Pulmonary artery endothelial cell (primary cell): ENCODE measurements at places on chromosomes 11 and 22. TPM values are rescaled to one million over a fixed set of nuclear protein-coding genes. Genes with fewer than 3 reads are reported as not detected.
A peak's percentile ranks its signal among the peaks of the same experiment; 100 is the strongest.

The DBX1 gene
- not detected in 2 replicates for total RNA-seq

DNA sequence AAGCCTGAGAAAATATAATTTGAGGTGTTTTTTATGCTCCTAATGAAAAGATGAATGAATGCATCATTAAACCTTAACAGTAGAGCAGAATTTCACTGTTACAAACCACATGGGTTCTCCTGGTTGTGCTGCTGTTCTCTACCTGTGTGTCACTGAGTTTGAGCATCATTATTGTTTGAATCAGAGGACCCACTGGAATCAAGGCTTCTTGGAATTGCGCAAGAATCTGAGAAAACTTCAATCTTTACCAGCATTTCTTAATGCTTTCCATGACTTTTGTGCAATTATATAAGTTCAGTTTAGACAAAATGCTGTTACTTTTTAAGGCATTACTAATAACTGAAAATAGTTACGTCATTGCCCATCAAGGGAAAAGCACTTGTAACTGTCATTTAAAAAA, 18.8 kb upstream of the RBX1 start:
- DNase-seq: no peak

The FAM111A gene
- 42.2 and 106 TPM in 2 replicates for total RNA-seq

GRCh38 chr22:47392729-47393128, 630.3 kb downstream of the TBC1D22A start:
- no peak for DNase-seq

DNA sequence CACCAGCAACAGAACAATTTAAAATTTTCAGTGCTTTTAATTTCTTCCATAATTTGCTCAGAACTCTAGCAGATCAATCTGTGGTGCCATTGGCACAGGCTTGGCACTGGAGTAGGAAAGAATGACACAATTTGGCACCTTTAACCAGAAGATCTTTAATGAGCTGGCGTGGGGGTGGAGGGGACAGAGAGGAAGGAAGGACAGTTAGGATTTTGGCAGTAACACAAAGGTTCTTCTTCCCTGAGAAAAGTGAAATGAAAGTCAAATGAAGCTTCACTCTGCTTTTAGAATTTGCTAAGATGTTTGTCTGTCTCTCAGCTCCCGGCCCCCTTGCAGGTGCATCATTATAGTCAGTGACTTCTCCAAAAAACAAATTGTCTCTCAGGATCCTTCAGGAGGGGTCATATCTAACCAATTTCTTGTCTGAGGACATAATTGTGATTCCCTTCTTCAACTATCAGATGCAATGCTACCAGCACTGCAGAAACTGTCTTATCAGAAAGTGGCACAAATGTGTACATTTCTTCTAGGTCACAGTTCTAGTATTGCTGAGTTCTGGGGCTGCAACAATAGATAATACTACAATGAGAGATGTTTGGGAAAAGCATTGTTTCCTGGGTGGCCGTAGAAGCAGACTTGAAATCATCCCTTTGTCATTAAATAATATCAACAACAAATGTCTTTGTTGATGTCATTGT, 66.8 kb downstream of the CSTPP1 start:
- no peak for DNase-seq

DNA sequence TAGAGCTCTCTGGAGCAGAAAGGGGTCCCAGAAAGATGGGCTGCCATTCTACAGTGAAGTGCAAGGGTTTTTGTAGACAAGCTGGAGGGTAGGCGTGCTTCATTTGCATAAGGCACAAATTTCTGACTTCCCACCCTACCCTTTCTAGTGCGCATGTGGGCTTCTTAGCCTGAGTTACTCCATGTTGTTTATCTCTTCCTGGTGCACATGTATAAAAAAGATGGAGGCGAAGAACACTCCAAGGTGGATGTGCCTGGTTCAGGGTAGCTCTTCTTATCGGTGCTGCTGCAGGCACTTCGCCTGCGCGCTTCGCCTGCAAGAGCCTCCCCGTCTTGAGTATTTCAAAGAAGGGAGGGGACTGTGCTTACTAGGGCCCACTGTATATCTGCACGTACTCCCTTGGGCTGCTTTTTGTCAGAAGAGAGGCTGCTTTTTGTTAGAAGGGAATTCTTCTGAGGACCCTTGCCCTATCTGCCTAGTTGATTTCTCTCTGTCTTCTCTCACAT, 1047.3 kb upstream of the CNTN5 start:
- no peak for DNase-seq

DNA sequence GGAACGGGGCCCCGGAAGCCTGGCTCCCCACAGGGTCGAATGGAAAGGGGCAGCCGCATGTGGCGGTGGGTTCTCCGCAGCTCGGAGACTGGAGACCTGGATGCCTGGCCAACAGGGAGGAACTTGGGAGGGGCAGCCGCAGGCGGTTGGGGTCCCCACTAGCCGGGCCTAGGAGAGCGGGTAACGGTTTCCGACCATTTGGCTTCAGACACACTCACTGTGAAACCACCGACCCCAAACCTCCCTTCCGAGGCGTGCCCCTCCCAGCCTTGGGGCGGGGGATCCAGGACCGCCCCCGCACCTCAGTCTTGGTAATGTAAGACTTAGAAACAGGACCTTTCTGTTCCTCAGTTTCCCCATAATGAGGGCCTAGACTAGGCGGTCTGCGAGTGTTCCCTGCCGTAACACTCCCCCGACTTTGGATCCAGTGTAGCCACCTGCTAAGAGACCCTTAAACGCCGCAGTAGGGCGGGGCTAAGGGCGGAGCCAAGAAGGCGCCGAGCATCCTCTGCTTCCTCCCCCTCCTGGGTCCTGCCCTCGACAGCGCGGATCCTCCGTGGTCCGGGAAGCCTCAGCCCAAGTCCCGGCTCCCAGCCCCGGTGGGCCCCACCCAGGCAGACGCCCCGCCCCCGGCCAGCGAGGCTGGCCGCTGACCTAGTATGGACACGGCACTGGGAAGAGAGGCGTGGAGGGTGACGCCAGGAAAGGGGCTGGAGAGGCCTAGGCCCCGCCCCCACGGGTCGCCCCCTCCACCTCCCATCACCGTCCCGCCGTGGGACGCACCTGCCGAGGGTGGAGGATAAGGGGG, 1.8 kb upstream of the RASGRP2 start:
- DNase-seq: no peak

DNA sequence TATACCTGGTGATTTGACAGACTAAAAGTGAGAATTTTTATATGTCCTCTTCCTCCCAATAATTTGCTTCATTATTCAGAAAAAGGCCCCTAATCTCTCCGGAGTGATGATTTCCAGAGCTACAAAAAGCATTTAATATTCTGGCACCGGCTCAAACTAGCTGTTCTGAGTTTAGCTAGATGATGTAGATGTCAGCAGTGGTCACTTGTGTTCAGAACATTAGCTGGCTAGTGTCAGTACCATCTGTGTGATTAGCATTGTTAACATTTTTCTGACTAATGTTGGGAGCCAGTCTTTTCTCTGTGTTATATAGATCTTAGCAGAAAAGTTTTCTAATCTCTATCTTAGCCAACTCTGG, 68.7 kb upstream of the RRM1 start:
- peak; percentile 45 for DNase-seq

DNA sequence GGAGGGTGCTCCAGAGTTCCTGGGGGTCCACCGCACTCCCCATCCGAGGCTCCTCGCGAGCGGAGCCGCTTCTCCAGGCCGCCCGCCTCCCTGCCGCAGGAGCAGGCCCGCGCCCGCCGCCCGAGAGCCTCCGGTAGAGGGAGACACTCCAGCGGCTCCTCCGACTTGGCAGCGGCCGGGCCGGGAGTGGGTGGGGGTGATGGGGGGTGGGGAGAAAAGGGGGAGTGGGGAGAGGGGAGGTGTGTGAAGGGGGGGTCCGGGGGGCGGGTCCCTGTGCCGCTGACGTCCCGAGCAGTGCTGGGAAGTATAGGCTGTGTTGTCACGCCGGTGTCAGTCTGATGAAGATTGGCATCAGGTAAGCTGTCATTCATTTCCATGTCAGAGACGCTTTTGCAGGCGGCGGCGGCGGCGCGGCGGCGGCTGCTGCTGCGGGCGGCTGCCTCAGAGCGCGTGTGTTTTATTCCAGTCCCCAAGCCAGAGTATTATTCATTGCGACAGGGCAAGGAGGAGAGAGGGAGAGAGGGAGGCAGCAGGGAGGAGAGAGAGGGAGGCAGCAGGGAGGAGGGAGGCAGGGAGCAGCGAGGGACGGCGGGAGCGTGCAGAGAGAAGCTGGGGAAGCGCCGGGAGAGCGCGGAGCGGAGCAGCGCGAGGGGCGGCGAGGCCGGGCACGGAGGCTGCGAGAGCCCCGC, at the start of gene PKNOX2:
TSS of gene PKNOX2 (plus strand) at position 330 of the 689 bp plus-strand sequence. CDS start 186,555 bp downstream, outside the sequence.
- no peak for DNase-seq

GRCh38 chr11:12075822-12076821, 34.3 kb upstream of the MICAL2 start:
- no peak for DNase-seq

The YIF1A gene
- 146 and 204 TPM in 2 replicates for total RNA-seq

DNA sequence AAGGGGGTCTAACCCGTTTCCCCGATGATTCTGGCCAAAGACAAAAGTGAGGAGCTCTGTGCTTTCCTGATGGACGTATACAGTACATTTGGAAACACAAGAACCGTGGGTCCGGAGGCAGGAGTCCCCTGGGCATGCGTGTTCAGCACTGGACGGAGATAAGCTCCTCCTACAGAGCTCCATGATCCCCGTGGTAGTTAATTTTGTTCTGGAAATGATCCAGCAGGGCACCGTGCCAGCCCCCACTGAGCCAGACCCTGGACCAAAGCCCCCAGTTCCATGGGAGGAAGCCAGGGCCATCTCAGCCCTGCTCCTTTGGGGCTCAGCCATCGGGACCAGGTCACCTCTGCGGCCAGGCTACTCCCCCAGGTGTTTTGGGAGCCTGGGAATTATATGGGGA, 83.3 kb downstream of the TRMU start:
- no peak for DNase-seq

The SLC22A25 gene
- not detected in 2 replicates for total RNA-seq

DNA sequence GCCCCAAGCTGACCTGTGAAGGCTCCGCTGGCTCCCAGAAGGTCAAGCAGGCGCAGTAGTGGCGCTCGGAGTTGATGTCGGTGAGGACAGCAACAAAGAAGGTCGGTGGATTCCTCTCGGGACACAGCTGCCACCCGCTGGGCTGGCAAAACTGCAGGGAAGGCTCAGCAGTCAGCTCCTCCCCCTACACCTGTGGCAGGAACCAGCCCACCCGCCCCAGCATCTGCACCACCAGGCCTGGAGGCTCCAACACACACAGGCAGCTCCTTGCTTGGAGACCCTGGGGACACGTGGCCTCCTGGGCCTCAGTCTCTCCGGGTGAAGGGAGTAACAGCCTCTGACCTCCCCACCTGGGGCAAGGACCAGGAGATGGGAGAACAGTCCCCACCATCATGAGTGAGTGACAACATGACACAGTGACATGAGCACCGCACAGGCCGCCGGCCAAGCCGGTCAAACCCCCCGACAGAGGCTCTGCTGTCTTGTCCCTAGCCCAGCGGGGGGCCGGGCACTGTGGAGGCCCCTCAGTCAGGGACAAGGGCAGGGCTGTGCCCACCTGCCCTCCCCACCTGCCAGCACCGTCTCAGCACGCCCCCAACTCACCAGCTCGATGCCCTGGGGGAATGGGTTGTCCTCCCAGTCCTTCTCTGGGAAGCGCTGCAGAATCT, 6.9 kb downstream of the SBF1 start:
- DNase-seq: no peak

GRCh38 chr11:48172818-48173609, 43.6 kb upstream of the OR4B1 start:
- DNase-seq: no peak

- DNase-seq: no peak
These were observed 14.7 kb downstream of the IGLL1 start for GRCh38 chr22:23565305-23565914.

GRCh38 chr22:42794551-42795510, 62.2 kb downstream of the ARFGAP3 start:
- DNase-seq: no peak

The SHANK3 gene
- 12.2 and 15.1 TPM in 2 replicates for total RNA-seq

DNA sequence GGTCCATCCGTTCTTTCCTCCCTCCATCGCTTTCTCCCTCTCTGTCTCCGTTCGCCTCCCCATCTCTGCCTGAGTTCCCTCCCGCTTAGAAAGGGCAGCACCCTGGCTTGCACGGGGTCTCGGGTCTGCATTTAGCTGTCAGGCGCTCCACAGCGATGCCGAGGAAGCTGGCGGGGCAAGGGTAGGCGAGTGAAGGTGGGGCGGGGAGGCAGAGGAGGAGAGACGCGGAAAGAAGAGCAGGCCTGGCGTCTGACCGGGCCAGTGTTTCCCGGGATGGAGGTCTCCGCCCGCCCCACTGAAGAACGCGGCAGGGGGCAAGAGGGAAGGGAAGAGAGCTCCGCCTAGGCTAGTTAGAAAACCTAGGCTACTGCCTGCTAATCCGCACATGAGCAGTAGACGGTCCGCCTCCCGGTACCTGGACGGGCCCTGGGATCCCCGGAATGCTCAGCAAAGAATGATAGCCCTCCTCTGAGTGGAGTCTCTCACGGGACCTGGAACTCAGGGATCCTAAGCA, 3922.5 kb upstream of the OR11H1 start:
- no peak for DNase-seq

The PEX16 gene
- total RNA-seq: 24.3 and 30.5 TPM in 2 replicates

GRCh38 chr11:72758690-72759389, 6.6 kb upstream of the ARAP1 start:
- DNase-seq: no peak

DNA sequence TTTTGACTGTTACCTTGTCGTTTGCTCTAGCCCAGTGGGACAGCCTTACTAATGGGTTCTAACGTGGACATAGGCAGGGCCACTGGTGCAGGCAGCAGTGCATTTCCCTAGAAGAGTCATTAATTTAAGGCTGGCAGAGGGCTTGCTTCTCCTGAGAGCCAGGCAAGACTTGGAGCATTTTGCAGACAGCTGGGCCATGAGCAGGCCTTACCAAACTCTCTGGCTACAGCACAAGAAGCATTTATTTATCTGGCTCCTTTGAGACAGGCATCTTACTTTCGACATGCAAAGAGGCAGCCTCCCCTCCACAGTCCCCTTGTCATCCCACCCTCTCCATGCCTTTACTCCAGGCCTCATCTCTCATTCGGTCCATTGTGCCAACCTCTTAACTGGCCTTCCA, 139.9 kb downstream of the CSNK2A3 start:
- no peak for DNase-seq

- DNase-seq: no peak
These were observed 123.7 kb downstream of the KCNQ1OT1 start for GRCh38 chr11:2576111-2576510.

The DGAT2 gene
- 0.49 and 2.2 TPM in 2 replicates for total RNA-seq

The CD248 gene
- total RNA-seq: 0.04 TPM in 1 of 2 replicates, not detected in the other

- peak; percentile 78 for DNase-seq
These were observed 3.7 kb upstream of the DPF2 start for GRCh38 chr11:65329944-65330403.
